ENCODE measurements at places on chromosomes 3 and 15.

DNA sequence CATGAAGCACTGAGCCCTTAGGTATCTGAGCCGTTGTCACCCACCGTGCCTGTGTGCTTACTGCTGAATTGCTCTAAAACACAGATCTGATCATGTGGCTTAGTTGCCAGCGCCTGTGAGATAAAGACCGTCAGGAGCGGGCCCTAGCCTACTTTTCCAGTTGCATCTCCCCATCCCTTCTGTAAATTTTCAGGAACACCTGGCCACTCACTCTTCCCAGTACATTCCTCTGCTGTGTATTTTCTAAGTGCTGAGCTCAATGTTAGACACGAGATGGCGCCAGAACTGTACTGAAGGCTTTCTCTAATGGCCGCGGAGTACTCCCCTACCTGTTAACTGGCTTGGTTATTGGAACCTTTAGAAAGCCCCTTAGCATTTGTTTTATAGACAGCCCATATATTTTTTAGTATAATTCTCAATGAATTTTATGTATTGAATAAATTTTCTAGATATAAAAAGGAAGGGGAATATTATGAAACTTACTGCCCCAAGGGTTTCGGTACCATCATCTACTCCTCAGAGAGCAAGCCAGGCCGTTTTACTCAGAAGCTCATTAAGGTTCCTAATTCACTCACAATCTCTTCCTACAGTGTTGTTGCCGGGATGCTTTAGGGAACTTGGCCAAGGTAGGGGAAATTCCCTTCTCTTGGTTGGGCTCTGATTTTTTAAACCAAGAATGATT, 16.7 kb upstream of the WNT7A start:
- DNase-seq: peak; percentile 26

DNA sequence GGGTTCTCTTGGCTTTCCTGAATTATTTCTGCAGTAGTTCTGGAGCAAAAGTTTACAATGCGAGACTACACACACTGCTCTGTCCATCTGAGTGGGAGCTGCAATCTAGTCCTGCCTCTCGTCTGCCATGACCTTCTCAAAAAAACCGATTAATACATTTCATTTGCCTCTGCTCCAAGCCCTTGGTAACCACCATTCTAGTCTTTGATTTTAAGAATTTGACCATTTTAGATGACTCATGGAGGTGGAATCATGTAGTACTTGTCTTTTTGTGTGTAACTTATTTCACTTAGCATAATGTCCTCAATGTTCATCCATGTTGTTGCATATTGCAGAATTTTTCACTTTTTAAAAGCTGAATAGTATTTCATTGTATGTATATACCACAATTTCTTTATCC, 356.9 kb downstream of the SV2B start:
- no peak for DNase-seq

GRCh38 chr3:112813723-112814171, 32.9 kb downstream of the CD200R1L start:
- peak; percentile 67 for DNase-seq

- DNase-seq: no peak
Observed at GRCh38 chr3:39415983-39416382, 9.5 kb downstream of the RPSA start.

- no peak for DNase-seq
Observed at GRCh38 chr15:47158573-47158972, 558.7 kb upstream of the SEMA6D start.

DNA sequence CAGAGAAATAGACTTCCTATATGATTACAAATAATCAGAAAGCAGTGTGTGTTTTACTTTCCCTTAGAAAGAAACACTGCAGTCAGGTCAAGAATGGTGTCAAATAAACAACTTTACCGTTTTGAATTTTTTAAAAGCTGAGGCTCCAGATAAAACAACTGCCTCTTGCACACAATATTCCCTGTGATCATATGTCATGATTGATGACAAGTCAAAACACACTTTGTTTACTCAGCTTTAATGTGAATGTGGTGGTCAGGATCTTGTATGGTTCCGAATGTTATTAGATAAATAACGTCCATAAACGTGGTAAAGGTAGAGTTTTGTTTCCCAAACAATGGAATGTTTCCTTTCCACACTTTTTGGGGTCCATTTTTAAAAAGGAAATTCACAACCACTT, 428.4 kb upstream of the MDFIC2 start:
- no peak for DNase-seq

- no peak for DNase-seq
Observed at GRCh38 chr3:154126651-154127050, 5.5 kb downstream of the ARHGEF26 start.

GRCh38 chr15:73620078-73620477, 13.1 kb downstream of the NPTN start:
- no peak for DNase-seq

All from GM06990 (cell line).